ENCODE measurements at places on chromosomes 1 and 21.

DNA sequence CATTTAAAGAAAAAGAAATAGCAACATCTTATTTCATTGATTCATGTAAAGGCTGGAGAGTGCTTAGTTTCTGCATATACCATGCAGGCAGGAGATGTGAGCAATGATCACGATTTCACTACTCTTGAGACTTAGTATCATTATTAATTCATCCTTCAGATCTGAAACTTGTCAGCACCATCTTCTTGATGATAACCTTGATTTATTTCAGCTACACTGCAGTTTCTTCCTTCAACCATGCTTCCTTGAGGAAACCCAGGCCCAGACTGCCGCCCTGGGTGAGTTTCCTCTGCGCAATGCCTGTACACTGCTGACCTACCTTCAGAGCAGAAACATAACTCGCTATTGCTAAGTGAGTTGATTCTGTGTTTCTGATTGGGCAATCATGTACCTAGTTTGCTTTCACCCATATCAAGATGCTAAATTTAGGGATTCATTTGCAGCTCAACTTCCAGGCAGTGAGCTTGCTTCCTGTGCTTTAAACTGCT, 13.5 kb upstream of the BCL10 start:
- DNase-seq: no peak

DNA sequence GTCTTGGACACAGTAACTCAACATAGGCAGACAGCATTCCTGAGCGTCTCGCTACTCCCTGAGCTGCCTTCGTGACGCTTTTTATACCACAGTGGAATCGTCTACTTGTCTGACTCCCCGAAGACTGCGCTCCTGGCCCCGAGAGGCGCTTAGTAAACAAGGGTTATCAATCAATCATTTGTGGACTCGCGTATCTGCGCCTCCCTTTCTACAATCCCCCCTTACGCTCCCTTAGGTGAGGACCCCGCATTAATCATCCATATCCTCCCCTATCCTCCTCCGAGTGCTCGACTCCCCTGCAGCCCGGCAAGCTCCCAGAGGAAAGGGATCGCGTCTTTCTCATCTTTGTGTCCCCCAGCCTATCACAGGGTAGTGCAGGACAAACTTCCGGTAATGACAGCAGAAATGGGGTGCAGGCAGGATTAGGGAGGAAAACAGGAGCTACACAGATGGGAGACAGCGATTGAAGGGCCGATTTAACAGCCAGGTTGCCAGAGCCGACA, 522 bp downstream of the TMEM59 start:
- DNase-seq: peak; percentile 75

- peak; percentile 80 for DNase-seq
These were observed 38.3 kb downstream of the ECE1 start for GRCh38 chr1:21251773-21252471.

GRCh38 chr1:30809514-30810263, 52.1 kb upstream of the LAPTM5 start:
- DNase-seq: no peak

DNA sequence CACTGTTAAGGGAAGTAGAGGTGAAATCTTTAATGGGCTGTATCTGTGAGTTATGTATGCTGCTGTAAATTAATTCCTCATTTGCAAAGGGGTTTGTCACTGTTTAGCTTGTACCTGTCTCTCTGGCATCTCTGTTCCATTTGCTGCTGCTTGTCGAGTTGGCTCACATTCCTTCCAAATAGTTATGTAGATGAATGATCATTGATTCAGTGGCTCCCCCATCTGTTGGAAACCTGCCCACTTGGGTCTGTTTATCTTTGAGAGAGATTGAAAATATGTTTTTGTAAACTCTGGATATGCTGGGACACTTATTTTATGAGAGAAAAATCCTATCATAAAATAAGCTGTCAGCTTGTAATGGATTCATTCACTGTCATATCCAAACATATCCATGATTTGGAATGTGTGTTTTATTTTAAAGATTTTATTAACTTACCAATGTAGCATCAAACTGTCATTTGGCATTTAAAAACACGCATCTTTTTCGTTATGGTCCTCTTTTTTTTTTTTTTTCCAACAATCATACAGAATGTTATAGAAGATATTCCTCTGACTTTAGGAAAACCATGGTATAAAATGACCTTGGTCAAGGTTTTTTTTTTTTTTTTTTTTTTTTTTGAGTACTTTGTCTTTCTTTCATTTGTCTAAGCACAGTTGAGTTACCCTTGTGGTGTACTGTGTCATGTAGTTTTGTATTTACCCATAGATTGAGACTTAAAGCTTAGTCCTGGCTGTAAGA, 3.5 kb downstream of the RYR2 start:
- no peak for DNase-seq

Measured in stomach (tissue), 19 donors.